ENCODE measurements at places on chromosomes 1 and 21.

- DNase-seq, result no peak
Observed at GRCh38 chr1:17844185-17844826, 89.2 kb downstream of the ACTL8 start.

DNA sequence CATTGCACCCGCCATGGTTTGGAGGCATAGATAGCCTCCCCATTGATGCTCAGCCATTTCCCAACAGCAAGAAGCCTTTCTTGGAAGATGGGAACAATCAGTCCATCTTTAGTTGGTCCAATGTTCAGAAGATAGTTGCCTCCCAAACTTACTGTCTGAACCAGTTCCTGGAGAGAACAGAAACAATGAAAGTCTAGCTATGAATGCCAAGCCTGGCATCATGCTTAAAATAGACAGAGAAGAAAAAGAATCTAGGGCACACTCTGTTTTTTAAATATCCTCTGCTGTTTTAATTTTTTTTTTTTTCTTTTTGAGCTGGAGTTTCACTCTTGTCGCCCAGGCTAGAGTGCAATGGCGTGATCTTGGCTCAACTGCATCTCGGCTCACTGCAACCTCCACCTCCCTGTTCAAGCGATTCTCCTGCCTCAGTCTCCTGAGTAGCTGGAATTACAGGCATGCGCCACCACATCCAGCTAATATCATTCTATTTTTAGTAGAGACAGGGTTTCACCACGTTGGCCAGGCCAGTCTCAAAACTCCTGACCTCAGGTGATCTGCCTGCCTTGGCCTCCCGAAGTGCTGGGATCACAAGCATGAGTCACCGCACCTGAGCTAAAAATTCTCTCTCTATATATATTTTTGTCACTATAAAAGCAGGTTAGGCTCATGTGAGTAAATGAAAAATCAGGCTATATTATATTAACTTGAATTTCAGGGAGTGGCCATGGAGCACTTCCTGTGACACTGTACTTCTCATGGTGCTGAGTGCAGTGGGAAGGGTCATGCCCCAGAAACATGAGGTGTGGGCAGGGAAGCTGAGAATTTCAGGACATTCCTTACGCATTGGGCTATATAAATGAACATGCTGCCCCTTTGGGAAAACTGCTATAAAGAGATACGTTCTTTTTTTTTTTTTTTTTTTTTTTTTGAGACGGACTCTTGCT is 19.1 kb downstream of the FUCA1 start:
- DNase-seq, result no peak

GRCh38 chr21:35414507-35415139 is 365.5 kb upstream of the RUNX1 start:
- no peak for DNase-seq

DNA sequence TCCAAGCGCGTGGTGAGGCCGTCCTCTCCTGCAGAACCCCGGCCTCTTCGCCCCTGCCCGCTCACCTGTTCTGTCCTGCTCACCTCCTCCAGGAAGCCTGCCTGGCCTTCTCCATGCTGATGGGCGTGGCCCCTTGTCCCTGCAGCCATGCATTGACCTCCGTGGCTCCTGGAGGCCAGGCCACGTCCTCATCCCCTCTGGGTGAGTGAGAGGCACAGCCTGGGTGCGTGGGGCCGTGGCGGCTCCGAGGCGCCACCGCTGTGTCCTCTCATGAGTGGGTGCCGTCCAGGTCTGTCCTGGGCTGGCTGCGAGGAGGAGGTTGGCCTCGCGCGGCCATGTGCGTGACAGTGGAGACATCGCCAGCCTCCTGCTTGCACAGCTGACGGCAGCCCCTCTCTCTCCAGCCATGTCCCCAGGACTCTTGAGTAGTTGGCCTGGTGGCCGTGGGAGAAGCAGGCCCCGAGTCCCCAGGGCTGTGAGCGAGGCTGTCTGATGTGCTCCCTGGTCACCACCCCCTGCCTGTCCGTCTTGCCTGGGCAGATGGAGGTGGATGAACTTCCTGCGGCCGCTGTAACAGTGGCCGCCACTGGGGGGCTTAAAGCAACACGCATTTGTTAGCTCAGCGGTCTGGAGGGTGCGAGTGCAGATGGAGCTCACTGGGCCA is 58.1 kb downstream of the PRKCZ start:
- DNase-seq, result peak; percentile 57

GRCh38 chr1:101911894-101912293 is 84.8 kb downstream of the OLFM3 start:
- DNase-seq, result no peak

- no peak for DNase-seq
Observed at GRCh38 chr1:12032161-12032621, 12.9 kb downstream of the MIIP start.

DNA sequence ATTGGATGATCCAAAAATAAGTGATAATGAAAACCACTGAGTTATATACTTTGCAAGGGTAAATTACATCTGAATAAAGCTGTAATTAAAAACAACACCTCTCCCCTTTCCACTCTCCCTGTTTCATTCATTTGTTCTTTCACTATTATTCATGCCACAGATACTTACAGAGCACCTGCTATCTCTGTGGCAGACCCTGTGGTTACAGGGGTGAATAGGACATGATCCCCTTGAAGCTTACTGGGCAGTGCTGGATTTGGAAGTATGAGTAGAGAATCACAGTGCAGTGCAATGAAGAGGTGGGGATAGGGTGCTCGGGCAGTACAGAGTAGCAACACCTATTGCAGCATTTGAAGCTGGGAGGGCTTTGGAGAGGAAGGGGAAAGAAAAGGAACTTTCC is 21.7 kb downstream of the ARV1 start:
- no peak for DNase-seq

DNA sequence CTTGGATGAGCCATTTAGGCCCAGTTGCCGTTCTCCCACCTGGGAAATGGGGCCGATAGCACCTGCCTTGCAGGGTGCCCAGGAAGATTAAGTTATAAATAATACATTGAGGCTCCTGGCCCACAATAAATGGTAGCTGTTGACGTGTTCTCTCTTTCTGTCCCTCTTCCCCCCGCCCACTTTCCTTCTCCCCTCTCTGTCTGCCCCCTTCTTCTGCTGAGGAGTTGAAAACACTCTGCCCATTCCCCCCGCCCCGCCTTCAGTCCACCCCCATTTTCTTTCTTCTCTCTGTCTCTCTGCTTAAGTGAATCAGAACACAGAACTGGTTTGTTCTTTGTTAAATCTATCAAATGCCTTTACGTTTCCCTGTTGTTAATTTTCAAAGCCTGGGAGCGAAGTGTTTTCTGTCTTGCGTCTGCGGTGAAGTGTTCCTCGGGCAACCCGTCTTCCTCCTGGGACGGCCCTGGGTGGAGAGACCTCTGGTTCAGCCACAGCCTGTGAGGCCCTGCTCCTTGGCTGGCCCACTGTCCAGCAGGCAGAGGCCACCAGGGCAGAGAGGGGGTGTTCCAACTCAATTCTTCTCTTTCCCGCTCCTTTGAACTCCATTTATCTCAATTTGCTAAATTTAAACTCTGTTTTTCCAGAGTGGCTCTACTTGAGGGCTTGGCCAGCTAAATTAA is 29.3 kb upstream of the SELENON start:
- DNase-seq, result no peak

- peak; percentile 10 for DNase-seq
Observed at GRCh38 chr1:43423672-43424550, 29.8 kb downstream of the HYI start.

DNA sequence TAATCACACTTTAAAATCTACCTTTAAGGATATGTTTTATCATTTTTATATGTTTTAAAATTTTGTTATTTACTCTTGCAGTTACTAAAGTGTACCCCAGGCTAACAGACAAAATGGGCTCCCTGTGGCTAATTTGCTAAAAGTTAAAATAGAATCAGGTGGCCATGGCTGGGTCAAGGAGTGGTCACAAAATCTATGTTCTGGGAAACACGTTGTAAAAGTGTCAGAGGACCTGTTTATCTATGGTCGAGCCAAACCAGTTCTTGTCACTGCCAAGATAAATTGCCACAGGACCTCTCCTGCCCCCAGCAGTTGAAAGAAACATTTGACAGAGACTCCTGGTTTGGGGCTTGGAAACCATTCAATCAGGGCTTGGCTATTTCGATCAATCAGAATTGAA is 21.2 kb upstream of the TTLL7 start:
- no peak for DNase-seq

- DNase-seq, result peak; percentile 72
Observed at GRCh38 chr1:201885531-201886075, 3.1 kb upstream of the SHISA4 start.

GRCh38 chr1:40344597-40344996 is 27.5 kb upstream of the COL9A2 start:
- DNase-seq, result peak; percentile 52

DNA sequence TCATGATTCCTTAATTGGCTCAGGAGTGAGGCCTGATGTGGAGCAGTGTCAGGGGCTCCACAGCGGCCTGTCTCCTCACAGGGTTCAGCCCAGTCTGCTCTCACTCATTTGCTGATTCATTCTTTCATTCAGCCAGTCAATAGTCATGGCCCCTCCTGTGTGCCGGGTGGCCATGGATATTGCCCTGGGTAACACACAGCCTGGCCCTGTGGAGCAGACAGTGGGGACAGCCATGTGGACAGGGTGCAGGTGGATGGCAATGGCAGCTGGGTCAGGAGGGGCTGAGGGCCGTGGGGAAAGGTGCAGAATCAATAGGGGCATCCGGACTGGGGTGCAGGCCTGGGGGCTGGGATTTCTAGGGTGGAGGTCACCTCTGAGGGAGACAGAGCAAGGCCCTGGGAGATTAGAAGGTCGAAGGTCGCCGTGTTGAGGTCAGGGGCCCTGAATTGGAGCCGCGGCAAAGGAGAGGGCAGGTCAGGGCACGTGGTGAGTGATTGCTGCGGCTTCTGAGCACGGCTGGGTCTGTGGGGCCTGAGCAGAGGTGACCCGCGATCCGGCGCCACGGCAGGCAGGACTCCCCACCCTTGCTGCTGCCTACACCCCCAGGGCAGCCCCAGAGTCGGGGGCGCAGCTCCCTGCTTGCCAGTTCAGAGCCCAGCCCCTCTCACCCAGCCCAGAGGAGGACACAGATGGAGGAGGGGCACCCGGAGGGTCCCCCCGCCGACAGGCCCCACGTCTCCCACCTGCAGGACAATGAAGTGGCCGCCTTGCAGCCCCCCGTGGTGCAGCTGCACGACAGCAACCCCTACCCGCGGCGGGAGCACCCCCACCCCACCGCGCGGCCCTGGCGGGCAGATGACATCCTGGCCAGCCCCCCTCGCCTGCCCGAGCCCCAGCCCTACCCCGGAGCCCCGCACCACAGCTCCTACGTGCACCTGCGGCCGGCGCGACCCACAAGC is 33.4 kb downstream of the SLC19A1 start:
- no peak for DNase-seq

DNA sequence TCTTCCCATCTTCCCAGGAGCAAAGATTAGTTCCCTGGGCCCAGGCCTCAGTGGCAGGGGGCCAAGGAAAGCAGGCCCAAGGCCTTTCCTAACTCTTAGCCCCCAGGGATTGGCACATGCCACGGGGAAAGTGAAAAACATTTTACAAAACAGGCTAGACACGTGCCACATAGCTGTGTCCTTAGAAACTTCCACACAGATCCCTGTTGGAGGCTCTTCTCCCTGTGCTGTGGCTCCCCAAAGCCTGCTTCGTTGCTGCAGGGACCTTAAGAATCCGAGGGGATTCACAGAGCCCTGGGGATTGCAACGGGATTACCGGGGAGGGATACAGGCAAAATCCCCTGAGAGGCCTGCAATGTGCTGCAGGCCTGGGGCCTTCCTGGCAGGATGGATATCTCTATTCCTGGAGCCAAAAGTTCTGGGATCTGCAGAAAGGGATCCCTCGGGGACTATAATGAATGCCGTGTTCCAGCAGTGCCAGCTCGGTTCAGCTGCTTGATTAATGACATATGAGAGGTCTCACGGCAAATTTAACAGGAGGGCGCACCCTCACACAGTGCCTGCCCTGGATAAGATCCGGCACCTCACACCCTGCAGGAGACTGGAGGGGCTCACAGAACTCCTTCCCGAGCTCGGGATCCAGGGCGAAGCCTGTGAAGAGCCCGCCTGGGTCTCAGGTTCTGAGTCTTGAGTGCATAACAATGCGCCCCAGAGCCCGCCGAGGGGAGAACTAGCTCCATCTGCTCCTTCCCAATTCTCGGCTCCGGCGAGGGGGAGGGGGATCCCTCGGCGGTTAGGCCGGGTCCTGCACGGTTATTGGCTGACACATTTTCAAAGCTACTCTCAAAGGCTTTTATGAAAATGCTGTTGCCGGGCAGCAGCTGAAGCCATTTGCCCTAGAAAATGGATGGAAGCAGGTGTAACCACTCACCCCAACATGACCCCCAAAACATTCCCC is 15.3 kb upstream of the RGS8 start:
- DNase-seq, result no peak

- DNase-seq, result no peak
Observed at GRCh38 chr1:186575348-186575747, 104.9 kb downstream of the PTGS2 start.

- no peak for DNase-seq
Observed at GRCh38 chr1:7648761-7649384, 122.2 kb upstream of the VAMP3 start.

- no peak for DNase-seq
Observed at GRCh38 chr1:111154021-111154999, 14.3 kb downstream of the CEPT1 start.

DNA sequence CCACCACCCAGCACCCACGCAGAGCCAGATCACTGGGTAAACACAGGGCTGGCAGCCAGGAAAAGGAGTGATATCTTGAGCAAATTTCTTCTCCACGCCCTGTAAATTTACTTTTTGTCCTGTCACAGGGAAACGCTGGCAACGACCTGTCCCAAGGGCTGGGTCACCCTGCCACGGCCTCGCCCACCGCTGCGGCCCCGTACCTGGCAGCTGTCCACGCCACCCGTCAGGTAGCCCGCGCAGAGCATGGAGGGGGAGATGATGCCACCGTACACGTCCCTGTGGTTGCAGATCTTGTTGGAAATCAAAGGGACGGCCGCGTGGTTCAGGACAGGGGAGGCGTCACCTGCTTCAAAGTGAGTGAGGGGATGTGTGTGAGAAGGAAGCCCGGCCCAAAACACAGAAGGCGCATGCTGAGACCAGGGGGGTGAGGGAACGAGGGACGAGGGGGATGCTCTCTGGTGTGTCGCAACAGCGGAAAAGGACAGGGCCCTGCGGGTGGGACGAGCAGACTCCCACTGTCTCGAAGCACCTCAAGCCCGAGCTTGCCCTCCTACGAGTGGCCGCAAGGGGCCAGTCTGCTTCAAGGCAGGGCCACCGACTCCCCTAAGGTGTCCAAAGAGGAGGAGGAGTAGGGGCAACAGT is 10.1 kb upstream of the TFF1 start:
- DNase-seq, result no peak

All from trophoblast cell (in vitro differentiated cells and primary cell).